ENCODE measurements at places on chromosomes 5 and 9.

DNA sequence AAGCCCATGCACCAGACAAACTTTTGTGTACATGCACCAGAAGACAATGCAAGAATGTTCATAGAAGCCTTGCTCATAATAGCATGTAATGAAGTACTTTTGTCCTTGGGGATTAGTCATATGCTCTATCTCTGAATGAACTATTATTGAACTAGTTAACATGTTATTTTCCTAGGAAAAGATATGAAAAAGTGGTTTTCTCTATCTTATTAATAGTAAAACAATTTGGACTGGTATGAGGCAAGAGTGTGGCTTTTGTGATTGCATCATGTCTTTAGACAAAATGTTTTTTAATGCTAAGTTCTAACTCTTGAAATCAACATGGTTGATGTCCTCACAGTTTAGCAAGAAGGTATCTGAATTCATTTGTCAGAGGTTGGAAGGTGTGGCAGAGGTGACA lies 55.7 kb upstream of the SPDL1 start:
- no peak overlapping the region for H3K4me3 ChIP-seq
- H3K4me1 ChIP-seq: no peaks in the 10 kb centered on the region
- peaks cover 31% of the 10 kb centered on the region for H3K27me3 ChIP-seq
- DNase-seq: no peak

DNA sequence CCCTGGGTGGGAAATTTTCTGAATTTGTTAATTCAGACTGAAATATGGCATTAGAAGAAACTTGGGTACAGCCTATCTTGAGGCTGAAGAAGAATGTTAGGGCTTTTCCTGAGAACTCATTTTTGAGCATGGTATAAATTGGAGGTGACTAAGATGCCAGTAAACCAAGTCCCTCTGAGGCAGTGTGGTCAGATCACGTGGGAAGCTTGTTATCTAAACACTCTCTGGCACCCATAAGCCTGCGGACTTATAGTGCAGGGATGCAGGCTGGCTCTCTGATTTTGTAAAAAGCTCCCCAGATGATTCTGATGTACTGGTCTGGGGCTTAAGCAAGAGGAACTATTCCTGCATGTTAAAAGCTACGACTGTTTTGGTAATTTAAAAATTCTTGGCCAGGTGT lies 34.3 kb downstream of the MTMR12 start:
- peaks cover 32% of the 10 kb centered on the region for H3K36me3 ChIP-seq
- no peak overlapping the region for H3K4me3 ChIP-seq
- H3K27me3 ChIP-seq: no peaks in the 10 kb centered on the region

DNA sequence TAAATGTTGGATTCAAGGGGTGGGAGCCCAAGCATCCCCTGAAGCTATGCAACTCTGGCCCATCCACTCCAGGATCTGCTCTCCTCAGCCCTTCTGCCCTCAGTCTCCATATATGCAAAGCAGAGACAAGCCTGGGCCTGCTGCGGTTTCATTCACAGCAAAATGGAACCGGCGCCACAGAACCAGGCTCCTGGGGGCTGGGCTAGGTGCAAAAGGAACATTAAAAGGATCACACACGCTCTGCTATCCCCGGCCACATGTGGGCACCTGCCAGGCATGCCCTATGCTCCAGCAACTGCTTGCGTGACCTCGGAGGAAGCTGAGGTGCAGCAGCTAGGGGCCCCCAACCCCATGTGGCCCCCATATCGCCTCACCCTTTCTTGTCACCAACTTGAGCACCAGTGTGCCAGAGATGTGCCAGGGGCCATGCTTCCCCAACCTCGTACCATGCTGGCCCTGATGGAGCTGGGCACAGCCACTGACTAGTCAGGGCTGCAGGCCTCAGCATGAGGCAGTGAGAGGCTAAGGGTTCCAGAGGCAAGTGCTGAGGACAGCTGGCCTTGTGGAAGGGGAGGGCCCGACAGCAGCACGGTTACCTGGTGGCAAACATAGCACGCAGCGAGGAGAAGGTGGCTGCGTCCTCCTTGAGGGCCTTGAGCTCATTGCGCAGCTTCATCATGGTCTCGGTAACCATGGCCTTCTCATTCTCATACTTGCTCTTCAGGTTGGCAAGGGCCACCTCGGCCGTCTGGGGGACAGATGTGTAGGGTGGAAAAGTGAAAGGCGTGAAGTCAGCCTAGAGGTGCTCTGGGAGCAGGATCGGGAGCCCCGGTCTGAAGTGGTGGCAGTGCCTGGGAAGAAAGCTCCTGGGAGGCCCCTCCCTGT lies 47.2 kb downstream of the BICD2 start:
- no peak overlapping the region for H3K4me3 ChIP-seq
- no peak for DNase-seq
- H3K36me3 ChIP-seq: peaks cover 73% of the 10 kb centered on the region
- no peaks in the 10 kb centered on the region for H3K27me3 ChIP-seq

- H3K4me1 ChIP-seq: peaks cover 11% of the 10 kb centered on the region
- H3K36me3 ChIP-seq: peaks cover 23% of the 10 kb centered on the region
- DNase-seq: no peak
- no peak overlapping the region for H3K4me3 ChIP-seq
- H3K27me3 ChIP-seq: no peaks in the 10 kb centered on the region
Observed at GRCh38 chr9:132020820-132021510, 58.7 kb downstream of the MED27 start.

GRCh38 chr9:130756037-130756436 lies 62.5 kb downstream of the EXOSC2 start:
- H3K27ac ChIP-seq: no peak overlapping the region
- peaks cover 27% of the 10 kb centered on the region for H3K4me1 ChIP-seq
- H3K4me3 ChIP-seq: peak overlapping the region; percentile 47
- H3K27me3 ChIP-seq: no peaks in the 10 kb centered on the region
- DNase-seq: no peak

GRCh38 chr9:134947265-134947955 lies 29.7 kb upstream of the FCN1 start:
- H3K27me3 ChIP-seq: no peaks in the 10 kb centered on the region
- no peaks in the 10 kb centered on the region for H3K36me3 ChIP-seq
- no peak overlapping the region for H3K4me3 ChIP-seq
- no peak overlapping the region for H3K27ac ChIP-seq
- DNase-seq: no peak

- H3K4me1 ChIP-seq: no peaks in the 10 kb centered on the region
- H3K4me3 ChIP-seq: no peak overlapping the region
- no peaks in the 10 kb centered on the region for H3K27me3 ChIP-seq
- no peak overlapping the region for H3K27ac ChIP-seq
Observed at GRCh38 chr5:130135506-130135905, 231.2 kb downstream of the CHSY3 start.

GRCh38 chr5:152608458-152608857 lies 203.4 kb upstream of the NMUR2 start:
- H3K36me3 ChIP-seq: no peaks in the 10 kb centered on the region
- no peak overlapping the region for H3K27ac ChIP-seq
- H3K27me3 ChIP-seq: no peaks in the 10 kb centered on the region
- DNase-seq: no peak
- H3K4me3 ChIP-seq: no peak overlapping the region

DNA sequence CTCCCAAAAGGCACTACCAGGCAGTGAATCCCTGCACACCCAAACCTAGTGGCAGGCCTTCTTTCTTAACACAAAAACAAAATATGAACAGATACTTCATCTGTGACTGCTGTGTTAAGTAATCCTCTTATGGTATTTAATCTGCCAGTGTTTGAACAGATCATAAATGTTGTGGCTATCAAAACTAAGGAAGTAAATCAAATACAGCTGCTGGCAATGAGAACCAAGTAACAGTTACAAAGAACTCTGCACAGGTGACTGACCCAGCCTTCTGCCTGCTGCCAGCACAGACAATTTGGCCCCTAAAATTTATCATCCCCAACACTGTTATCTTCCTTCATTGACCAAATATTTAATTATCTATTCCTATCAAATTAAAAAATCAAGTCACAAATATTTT lies 78.0 kb downstream of the GNAQ start:
- peaks cover 9% of the 10 kb centered on the region for H3K4me1 ChIP-seq
- no peak for DNase-seq
- no peak overlapping the region for H3K27ac ChIP-seq
- no peaks in the 10 kb centered on the region for H3K36me3 ChIP-seq
- no peak overlapping the region for H3K4me3 ChIP-seq
- H3K27me3 ChIP-seq: no peaks in the 10 kb centered on the region

GRCh38 chr9:35834260-35835215 lies 5.5 kb downstream of the TMEM8B start:
- peaks cover 36% of the 10 kb centered on the region for H3K4me1 ChIP-seq
- no peak for DNase-seq
- no peaks in the 10 kb centered on the region for H3K36me3 ChIP-seq

DNA sequence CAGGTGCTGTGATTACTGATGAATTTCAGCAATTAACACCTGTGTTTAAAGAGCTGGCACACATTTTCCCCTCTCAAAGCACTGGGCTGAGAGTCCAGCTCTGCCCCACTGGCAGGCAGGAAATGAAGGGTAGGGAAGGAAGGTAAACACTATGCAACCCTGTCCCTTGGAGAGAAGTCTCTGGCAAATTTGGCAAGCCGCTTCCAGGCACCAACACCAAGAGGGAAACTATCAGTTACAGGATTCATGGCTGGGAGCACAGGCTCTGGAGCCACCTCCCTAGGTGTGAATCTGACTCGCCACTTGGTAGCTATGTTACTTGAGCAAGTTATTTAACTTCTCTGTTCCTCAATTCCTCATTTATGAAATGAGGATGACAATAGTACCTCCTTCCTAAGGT lies 3.3 kb downstream of the ANKS6 start:
- no peak overlapping the region for H3K4me3 ChIP-seq
- no peak for DNase-seq
- peaks cover 42% of the 10 kb centered on the region for H3K4me1 ChIP-seq
- H3K27me3 ChIP-seq: no peaks in the 10 kb centered on the region

Data from stimulated activated naive B cell treated with anti-CD40 and anti-IgM and Interleukin-4, amounts not matched to agents 10 μg/mL and 1 μg/mL and 100 μg/mL, for 72 hours (primary cell).